Omental fat pad (tissue), 4 donors: ENCODE measurements at places on chromosomes 11 and 22. TPM values are rescaled to one million over a fixed set of nuclear protein-coding genes. Genes with fewer than 3 reads are reported as not detected.

- no peak for DNase-seq
Measured at GRCh38 chr22:45893516-45893915, 83.4 kb downstream of the WNT7B start.

DNA sequence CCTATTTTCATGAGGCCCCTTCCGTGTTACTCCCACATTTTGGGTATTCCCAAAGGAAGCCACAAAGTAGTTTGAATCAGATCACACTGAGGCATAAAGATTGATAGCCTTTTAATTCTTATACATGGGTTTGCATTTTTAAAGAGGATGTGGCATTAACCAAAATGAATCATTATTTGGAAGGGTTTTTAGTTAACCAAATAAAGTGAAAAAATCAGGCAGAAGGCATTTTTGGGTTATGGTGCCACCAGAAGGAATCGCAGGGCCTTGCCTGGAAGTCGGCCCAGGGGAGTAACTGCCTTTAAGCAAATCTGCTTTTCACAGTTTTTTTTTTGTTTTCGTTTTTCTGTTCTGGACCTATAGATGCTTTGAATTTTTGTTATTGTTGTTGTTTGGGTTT lies 55.4 kb downstream of the HSD17B12 start:
- DNase-seq: no peak

DNA sequence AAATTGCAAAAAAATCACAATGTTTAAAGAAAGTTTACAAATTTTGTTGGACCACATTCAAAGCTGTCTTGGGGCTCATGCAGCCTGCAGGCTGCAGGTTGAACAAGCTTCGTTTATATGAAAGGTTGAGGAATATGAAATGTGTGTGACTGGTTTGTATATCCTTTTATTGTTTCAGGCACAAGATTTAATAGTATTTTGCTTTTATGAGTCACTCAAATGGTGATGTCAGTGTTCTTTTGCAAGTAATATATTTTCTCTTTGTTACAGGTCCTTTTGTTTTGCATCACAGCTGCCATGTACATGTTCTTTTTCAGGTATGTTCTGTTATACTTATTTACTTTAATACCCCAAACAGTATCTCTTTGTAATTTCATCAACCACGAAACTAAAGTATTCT lies 198.6 kb downstream of the TMEM135 start:
- DNase-seq: no peak

Gene C11orf65
- 0.32 TPM for total RNA-seq

DNA sequence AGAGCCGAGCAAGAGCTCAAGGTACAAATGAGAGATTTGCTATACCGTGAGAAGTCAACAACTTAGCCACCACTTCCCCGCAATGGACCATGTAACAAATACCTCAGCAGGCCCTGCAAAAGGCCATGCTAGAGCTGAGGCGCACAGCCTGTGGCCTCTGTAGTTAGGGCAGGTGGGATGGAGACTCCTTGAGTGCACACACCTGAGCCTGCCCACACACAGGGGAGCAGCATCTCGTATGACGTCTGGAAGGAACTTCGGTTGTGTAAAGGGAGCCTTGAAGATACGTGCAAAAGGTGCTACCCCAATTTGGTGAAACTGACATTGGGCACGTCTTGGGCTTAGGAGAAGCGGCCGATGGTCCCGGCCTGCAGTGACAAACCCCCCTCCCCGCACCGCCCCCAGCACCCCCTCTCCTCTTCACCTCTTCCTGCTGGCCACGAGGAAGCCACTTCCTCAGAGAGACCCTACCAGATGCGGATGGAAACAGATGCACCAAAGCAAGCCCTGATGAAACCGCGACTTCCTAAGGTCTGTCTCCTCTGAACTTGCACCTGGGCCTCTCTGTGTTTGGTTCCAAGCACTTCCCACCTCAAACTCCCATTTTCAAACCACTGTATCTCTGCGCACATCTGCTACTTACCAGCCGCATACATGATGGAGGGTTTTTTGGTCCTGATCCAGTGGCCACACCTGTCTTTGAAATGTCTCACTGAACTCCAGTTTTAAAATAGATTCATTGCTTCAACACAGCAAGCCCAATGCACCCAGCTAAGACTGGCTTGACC lies 10.6 kb downstream of the CDPF1 start:
- DNase-seq: no peak

Gene TRIM44
- 54.4 TPM for total RNA-seq

DNA sequence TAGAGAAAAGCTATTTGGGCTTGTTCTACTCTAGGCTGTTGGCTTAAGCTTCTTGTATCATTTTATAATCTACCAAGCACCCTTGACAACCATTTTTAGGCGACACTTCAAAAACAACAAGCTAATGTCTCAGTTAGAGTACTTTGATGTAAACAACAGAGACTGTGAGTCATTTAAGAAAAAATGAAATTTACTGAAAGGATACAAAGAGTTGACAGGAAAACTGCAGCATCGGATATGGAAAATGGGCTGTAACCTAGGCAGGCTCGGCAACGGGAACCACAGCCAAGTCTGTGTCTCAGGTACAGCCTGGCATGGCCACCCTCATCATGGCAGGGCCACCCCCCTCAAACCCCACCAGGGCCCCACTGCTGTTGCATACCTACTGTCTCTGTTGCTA lies 4.4 kb upstream of the RNF169 start:
- DNase-seq: no peak

- DNase-seq: no peak
Measured at GRCh38 chr22:48492366-48493320, 1335.0 kb downstream of the BRD1 start.

- DNase-seq: no peak
Measured at GRCh38 chr11:114060392-114061047, 1.0 kb downstream of the ZBTB16 start.

Gene RIBC2
- 0.56 TPM for total RNA-seq

- no peak for DNase-seq
Measured at GRCh38 chr11:12765428-12765827, 91.2 kb downstream of the TEAD1 start.
